Hippocampal formation (tissue), 2 donors: ENCODE measurements at places on chromosomes 12 and 14.

- DNase-seq = no peak
These were observed 204.5 kb upstream of the PPFIA2 start for GRCh38 chr12:81963636-81964035.

DNA sequence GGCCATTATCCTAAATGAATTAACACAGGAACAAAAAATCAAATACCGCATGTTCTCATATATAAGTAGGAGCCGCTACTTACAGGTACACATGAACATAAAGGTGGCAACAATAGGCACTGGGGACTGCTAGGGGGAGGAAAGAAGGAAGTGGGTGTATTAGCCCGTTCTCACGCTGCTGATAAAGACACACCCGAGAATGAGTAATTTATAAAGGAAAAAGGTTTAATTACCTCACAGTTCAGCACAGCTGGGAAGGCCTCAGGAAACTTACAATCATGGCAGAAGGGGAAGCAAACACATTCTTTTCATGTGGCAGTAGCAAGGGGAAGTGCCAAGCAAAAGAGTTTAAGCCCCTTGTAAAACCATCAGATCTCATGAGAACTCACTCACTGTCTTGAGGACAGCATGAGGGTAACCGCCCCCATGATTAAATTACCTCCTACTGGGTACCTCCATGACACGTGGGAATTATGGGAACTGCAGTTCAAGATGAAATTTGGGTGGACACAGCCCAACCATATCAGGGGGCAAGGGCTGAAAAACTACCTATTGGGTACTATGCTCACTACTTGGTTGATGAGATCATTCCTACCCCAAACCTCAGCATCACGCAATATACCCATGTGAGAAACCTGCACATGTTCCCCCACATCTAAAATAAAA lies 16.4 kb upstream of the MIA2 start:
- no peak for DNase-seq

- no peak for DNase-seq
These were observed 20.8 kb upstream of the HSPB8 start for GRCh38 chr12:119157978-119158377.

DNA sequence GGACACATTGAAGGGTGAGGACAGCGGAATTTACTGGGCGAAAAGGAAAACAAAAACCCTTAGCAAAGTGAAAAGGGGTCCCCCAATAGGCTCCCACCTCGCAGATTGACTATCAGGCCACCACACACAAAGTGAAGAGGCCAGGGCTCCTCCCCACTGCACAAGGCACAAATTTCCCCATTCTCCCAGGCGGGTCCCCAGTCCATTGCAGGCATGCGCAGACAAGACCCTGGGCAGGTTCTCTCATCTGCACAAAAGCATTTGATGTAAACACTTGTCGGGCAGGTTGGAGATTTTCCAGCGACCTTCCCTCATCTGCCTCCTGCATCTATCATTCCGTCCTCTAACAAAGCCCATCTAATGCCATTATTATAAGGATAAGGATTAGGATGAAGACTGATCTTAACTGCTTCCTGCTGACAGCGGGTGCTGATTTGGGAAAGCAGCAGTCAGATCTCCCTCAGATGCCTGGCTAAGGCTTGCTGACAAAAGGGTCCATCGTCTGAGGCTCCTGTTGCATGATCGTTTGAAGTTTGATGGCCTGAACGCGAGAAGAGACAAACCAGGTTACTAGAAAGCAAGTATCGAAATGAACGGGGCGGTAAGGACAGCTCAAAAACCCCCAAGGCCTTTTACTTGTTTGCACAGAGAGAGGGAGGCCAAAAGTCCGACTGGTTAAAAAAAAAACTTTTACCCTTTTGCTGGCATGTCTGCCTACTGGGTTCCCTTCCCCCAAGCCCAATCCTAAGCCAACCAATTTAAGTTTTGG lies 14.4 kb downstream of the ASCL4 start:
- DNase-seq = no peak

DNA sequence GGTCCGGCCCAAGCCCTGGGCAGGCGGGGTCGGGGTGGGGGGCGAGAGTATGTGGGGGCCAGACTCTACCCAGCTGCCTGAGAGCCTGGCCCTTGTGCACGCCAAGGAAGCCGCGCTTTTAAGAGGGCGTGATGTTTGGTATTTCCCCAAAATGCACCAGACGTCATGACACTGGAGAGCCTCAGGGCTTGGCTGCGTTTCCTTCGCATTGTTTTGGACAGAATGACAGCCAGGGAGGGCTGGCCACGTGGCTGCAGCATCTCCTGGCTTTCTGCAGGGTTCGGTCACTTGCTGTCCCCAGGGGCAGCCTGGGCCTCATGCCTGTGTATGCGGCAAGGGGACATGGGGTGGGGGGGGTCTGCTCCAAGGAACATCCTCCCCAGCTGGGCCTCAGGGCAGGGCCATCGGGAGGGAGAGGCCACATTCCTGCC lies 16.1 kb upstream of the NUDT14 start:
- no peak for DNase-seq

- no peak for DNase-seq
These were observed 353.6 kb downstream of the MED13L start for GRCh38 chr12:115923851-115924250.

DNA sequence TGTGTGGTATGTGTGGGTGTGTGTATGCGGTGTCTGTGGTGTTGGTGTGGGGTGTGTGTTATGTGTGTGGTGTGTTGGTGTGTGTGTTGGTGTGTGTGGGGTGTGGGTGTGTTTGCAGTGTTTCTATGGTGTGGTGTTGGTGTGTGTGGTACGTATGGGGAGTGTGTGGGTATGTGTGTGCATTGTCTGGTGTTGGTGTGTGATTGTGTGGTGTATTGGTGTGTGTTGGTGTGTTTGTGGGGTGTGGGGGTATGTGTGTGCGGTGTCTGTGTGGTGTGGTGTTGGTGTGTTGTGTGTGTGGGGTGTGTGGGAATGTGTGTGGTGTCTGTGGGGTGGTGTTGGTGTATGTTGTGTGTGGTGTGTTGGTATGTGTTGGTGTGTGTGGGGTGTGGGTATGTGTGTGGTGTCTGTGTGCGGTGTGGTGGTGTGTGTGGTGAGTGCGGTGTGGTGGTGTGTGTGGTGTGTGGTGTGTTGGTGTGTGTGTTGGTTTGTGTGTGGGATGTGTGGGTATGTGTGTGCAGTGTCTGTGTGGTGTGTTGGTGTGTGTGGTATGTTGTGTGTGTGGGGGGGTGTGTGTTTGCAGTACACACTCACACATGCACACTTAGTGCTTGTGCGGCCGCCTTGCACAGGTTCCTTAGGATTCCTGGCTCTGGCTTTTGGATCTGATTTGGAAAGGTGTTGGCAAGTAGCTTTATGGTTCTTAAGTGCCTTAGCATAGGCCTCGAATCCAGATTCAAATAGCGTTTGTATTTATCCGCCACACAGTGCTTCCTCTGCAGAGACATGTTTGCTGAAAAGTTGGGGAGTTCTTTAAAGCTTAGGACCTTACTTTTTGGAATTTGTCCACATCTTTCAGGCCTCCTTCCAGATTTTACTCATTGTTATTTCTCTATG lies 16.4 kb downstream of the MLXIP start:
- no peak for DNase-seq

DNA sequence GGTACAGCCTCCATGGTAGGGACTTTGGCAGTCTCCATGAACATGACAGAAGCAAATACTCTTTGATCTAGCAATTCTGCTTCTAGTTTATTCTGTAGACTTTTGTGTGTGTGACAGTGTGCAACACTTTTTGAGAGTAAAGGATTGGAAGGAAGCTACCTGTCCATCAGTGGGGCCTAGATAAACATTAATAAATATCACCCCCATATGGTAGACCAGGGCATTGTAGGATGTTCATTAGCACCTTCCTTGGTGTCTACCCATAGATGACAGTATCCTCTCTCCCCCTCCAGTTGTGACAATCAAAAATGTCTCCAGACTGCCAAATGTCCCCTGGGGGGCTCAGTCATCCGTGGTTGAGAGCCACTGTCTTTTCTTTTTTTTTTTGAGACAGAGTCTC lies 10.8 kb downstream of the SNRNP35 start:
- DNase-seq = no peak

DNA sequence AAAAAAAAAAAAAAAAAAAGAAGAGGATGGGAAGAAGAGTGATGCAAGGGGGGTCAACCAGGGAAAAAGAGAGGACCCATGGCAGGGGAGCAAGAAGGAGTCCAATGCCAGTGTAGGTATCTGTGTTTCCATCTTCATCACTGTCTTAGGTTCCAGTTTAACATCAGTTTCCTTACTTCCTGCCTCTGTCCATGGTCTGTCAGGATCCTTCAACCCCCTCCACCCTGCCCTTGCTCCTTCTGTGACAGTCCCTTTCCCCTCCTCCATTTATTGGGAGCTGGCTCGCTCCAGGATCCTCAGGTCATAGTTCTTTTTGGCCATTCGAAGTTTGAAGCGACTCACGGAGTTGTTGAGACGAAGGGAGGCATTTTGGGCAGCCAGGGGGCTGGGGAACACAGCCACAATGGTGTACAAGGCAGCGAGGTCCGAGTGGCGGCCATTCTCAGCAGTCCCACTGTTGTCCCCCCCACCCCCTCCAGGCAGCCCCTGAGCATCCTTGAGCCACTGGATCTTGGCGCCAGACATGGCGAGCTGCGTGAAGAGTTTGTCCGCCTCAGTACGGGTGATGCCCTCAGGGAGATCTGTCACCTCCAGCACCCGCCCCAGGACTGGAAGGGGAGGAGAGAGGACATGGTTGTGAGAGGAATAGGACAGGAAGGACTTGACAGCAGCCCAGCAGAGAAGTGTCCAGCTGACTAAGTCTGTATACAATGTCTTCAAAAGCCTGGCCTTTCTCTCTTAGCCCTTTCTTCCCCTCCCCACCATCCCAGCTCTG lies 3.7 kb upstream of the STAC3 start:
- no peak for DNase-seq

DNA sequence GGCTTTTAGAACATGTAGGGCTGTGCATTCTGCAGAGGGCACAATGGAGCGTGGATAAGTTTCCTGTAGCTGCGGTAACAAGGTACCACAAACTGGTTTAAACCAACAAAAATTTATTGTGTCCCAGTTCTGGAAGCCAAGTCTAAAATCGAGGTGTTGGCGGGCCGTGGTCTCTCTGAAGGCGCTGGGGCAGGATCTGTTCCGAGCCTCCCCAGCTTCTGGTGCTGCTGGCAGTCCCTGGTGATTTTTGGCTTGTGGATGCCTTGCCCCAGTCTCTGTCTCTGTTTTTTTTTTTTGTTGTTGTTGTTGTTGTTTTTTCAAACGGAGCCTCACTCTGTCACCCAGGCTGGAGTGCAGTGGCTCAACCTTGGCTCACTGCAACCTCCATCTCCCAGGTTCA lies 77.5 kb downstream of the ACACB start:
- DNase-seq = no peak
